ENCODE measurements at places on chromosomes 1 and 21. TPM values are rescaled to one million over a fixed set of nuclear protein-coding genes. Genes with fewer than 3 reads are reported as not detected.

GRCh38 chr1:89913353-89914095 lies 81.4 kb upstream of the ZNF326 start:
- peak overlapping the region; percentile 68 for H3K27ac ChIP-seq
- H3K27me3 ChIP-seq = no peaks in the 10 kb centered on the region
- 0 out of 2 replicates have a peak, but pooled peaks cover 2% of the 10 kb centered on the region for H3K36me3 ChIP-seq
- DNase-seq = no peak

- H3K36me3 ChIP-seq = no peaks in the 10 kb centered on the region
Measured at GRCh38 chr1:167454304-167454893, 63.9 kb downstream of the CD247 start.

DNA sequence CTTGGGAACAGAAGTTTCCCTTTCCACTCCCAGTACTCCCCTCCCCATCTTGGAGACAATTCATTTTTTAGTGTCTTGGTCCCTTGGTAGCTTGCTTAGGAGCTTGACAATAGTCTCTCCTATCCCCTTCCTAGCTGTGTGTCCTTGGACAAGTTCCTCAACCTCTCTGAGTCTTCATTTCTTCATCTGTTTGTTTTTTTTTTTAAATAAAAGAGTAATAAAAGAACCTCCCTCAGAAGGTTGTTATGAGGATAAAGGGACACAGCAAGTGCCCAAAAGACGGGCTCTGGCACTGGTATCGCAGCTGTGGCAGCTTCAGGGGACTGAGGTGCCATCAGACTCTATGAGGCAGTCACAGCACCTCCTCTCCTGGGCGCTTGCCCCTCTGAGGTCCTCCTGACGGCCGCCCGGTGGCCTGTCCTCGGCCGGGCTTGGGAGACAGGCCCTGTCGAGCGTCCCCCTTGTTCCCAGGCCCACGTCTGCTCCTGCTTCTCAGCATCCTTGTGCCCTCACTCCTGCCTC lies 689.2 kb downstream of the MATN1 start:
- no peak overlapping the region for H3K4me3 ChIP-seq
- no peaks in the 10 kb centered on the region for H3K4me1 ChIP-seq
- H3K36me3 ChIP-seq = peaks cover 10% of the 10 kb centered on the region
- DNase-seq = no peak
- no peak overlapping the region for H3K27ac ChIP-seq

DNA sequence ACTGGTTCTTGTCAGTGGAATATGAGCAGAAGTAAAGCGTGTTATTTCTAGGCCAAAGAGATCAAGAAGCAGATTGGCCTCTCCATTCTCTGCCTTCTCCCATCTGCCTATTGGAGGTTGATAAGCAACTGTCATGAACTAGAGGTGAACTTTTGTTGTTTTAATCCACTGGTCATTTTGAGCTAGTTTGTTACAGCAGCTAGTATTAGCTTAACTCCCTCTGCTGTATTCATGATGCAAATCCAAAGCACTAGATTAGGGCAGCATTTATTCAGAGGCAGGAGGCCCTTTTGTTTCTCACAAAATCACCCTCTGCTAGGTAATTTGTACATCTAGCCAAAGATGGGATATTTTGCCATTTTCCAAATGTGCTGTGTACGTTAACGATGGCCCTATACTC lies 97.3 kb upstream of the DPT start:
- H3K36me3 ChIP-seq = no peaks in the 10 kb centered on the region
- no peaks in the 10 kb centered on the region for H3K4me1 ChIP-seq
- H3K4me3 ChIP-seq = no peak overlapping the region
- DNase-seq = no peak
- no peaks in the 10 kb centered on the region for H3K27me3 ChIP-seq

The SPRR2G gene
- total RNA-seq = not detected

The RBM11 gene
- total RNA-seq = 1.7 TPM
